Skeletal muscle tissue (tissue), 5 donors: ENCODE measurements at places on chromosomes 6 and 20. TPM values are rescaled to one million over a fixed set of nuclear protein-coding genes. Genes with fewer than 3 reads are reported as not detected.

Gene NOX3
- total RNA-seq = not detected

Gene PTPRT
- total RNA-seq = 1.0 TPM

Gene ZC3H12D
- 1.0 TPM for total RNA-seq

Gene ULBP2
- not detected for total RNA-seq

Gene GJA1
- total RNA-seq = 67.3 TPM

Gene CCR6
- total RNA-seq = 0.52 TPM

Gene CLPSL1
- total RNA-seq = not detected

Gene HLA-G
- total RNA-seq = not detected

Gene CCN5
- total RNA-seq = not detected

Gene OR2B6
- not detected for total RNA-seq

Gene NUS1
- 8.9 TPM for total RNA-seq

Gene POM121L2
- not detected for total RNA-seq

Gene QRSL1
- total RNA-seq = 14.6 TPM

Gene SOD2
- 28.7 TPM for total RNA-seq

Gene DEFB116
- not detected for total RNA-seq

Gene VTA1
- 20.9 TPM for total RNA-seq

Gene SNAP25
- 4.2 TPM for total RNA-seq

Gene OOEP
- total RNA-seq = not detected

Gene KCNK5
- 1.6 TPM for total RNA-seq
